AG09309 (cell line): ENCODE measurements at places on chromosomes 2 and 18.

DNA sequence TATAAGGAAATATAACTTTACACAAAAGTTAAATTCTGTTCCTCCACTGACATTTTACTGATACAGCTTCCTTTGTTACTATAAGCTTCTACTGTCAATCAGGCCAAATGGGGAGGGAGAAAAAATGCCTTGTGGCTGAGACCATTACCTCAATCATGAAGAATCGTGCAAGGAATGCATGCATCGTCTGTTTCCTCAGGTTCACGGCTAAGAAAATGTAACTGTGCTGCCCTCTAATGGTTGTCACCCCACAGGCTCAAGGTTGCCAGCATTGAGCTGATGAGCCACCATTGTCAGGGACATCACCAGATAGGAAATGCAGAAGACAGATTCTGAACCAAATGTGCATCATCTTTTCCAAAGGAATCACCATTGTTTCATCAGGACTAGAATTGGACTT lies 426.9 kb downstream of the CDH2 start:
- DNase-seq = peak; percentile 32

- DNase-seq = no peak
These were observed 130.1 kb downstream of the LCLAT1 start for GRCh38 chr2:30577151-30577550.

GRCh38 chr2:60602828-60603532 lies 49.5 kb upstream of the BCL11A start:
- DNase-seq = no peak

DNA sequence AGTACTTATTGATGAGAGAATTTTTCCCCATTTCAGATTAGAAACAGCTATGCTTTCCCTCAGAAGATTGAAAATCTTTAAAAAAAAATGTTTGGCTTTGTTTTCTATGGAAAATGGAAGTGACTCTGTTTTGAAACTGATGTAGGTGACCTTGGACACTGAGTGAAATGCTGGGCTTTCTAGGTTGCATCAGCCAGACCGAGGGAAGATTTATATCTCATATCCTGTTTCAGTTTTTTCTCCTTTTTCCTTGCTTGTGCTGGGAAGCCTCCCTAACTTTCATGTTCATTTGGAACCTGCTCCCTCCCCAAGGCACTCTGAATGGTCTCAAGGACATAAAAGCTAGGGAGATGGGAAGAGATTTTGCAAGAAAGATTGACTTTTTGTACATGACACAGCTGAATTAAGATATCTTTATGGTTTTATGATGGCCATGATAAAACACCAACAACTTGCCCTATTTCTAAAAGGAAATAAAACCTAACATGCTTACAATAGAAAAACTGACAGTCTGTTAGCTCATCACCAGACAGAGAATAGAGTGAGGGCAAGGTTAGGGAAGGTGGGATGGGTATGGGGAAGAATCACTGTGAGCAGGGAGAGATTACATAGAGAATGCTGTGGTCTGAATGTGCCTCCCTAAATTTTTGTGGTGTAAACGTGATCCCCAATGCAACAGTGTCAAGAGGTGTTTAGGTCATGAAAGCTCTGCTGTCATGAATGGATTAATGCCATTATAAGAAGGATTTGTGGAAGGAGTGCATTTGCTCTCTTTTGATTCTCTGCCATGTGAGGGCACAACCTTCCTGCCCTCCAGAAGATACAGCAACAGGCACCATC lies 249.7 kb downstream of the TPGS2 start:
- peak; percentile 47 for DNase-seq

DNA sequence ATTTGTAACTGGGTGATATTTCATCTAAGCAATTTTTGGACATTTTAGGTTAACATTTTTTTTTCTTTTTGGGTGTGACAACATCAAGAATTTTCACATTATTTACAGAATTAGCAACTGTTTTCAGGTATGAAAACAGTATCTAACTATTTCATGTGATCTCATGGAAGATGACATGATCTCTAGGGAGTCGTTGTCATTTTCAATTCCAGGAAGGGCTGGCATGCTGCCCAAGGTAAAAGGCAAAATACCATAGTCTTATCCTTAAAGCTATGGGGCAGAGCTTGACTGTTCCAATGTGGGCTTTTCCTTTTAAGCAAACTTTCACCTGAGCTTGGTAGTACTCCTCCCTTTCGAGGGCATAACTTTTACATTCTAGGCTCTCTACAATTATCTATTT lies 443.7 kb downstream of the DSEL start:
- no peak for DNase-seq

DNA sequence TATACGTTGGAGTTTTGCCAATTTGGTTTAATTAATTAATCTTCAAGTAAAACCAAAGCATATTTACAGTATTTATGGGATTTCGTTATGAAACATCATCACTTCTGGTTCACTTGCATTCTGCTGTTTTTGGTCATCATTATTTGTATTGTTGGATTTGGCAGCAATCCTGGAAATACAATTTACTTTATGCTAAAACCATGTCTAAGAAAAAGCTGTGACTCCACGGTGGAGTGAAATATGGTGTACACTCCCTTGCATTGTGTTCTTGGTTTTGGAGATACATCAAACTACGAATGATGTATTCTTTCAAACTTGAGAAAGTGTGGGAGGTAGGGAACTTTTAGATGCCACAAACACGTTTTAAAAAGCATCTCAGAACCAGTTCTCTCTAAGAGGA lies 106.4 kb downstream of the CTAGE1 start:
- no peak for DNase-seq

GRCh38 chr2:383888-384287 lies 96.0 kb upstream of the ALKAL2 start:
- no peak for DNase-seq

DNA sequence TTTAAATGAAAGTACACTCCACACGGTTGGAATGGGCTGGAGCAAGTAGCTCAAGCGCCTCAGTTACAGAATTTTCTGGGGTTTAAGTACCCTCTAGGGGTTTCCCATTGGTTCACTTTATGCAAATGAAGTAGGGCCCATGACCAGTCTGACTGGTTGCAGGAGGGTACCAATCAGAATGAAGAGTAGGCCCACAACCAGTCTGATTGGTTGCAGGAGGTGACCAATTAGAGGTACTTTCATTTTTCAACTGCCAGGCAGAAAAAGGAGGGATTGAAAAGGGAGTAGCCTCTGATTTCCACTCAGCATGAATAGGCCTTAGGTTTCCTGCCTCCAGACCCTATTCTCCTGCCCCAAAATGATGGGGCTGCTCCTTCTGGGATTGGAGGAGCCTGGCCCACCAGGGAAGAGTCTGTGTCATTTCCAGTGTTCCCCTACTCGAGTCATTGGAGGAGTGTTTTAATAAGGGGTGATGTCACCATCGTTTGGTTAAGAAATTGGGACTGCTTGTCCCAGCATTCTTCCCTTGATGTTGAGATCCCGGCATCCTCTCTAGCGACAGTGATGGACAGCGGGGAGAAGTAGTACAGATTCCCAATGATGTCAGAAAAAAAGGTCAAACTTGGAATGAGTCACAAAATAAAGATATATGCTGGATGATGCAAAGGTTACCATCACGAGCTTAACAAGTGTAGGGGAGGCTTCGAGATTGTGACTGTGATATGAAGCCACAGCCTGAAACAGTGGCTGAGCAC lies 210.4 kb downstream of the SH3BP4 start:
- DNase-seq = no peak

DNA sequence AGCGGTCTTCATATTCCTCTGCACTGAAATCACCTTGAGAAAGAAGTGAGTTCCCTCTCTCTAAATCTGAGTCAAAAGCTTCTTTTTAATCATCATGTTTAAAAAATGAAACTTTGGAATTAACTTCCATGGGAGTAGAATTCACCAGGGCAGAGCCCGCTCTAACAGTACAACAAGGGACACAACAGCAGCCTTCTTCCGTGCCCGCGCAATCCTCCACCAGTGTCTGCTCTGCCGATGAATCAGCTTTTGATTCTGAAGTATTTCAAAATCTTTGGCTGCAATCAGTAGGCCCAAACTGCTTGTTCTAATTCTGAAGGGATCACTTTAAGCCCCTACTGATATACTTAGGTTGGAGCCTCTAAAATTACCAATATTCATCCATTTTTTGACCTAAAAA lies 76.9 kb downstream of the USP40 start:
- peak; percentile 51 for DNase-seq

DNA sequence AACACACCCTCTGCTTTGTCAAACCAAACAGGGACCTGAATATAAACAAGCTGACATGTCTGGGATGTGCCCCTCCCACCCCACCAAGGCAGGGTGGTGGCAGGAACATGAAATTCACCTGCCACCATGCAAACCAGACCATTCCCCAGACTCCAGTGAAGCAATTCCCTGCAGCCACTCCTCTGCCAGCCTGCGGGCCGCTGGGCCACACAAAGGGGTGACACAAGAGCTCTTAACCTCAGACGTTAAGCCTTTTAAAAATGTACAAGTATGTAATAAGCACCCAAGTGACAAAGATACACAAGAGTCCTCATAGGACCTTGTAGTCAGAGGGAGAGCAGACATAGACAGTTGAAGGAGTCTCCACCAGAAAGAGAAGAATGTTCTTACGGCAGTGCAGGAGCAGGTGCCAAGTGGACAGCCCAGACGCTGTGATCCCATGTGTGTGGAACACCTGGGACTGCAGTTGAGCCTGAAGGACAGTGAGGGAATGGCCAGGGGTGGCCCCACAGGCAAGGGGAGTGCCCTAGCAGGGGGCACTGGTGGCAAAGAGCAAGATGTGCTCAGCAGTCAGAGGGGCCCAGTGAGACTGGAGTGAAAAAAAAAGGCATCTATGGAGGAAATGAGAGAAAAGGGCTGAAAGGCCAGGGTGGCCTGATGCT lies 36.9 kb downstream of the CRACDL start:
- no peak for DNase-seq

GRCh38 chr2:204293884-204294747 lies 251.2 kb upstream of the PARD3B start:
- DNase-seq = no peak

GRCh38 chr2:160209516-160209856 lies 9.4 kb upstream of the ITGB6 start:
- peak; percentile 90 for DNase-seq

GRCh38 chr2:186347472-186347871 lies 138.6 kb upstream of the ZC3H15 start:
- DNase-seq = no peak

DNA sequence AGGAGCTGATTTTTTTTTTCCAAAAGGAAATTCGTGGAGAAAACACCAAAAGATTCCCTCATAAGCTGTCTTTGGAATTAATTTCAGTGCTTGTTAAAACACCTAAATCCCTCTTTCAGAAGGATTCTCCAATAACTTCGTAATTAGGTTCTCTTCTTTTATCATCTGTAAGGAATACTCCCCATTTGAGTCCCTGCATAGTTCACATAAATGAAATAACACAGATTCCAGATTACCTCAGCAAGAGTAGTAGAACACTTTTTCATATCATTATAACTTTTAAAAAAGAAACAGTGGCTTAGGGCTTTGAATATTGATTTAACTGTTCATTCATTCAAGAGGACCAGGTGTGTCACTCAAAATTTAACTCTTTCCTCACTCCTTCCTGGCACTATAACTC lies 55.5 kb downstream of the ARHGAP28 start:
- DNase-seq = no peak

DNA sequence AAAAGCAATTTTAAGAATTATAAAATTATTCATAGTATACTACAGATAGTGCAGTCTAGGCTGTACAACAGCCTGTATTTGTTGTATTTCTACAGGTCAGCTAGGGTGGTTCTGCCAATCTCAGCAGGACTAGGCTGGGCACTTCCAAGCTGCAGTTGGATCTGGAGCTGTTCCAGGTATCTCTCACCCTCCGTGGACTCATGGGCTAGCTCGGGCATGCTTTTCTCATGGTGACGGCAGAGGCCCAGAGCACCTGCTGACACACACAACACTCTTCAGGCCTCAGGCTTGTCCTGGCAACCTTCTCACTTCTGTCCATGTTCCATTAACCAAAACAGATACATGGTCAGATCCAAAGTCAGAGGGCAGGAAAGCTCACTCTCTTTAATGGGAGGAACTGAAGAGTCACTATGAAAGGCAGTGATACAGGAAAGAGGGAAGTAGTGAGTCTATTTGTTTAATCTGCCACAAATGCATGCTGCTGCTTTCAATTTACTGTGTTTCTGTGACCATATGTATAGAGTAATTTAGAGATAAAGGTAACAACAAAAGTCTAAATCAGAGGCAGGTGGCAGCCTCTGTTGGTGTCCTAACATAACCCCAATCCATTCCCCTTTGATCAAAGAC lies 462.4 kb upstream of the ACVR2A start:
- DNase-seq = no peak

- no peak for DNase-seq
These were observed 679 bp downstream of the CLK1 start for GRCh38 chr2:200863782-200864175.

GRCh38 chr2:8115456-8115855 lies 566.4 kb upstream of the ID2 start:
- DNase-seq = no peak

- DNase-seq = peak; percentile 48
These were observed 82.0 kb downstream of the ZNF516 start for GRCh38 chr18:76412818-76413565.

GRCh38 chr2:179571252-179571651 lies 290.2 kb downstream of the ZNF385B start:
- DNase-seq = no peak

GRCh38 chr18:48842259-48843061 lies 108.3 kb downstream of the SMAD7 start:
- DNase-seq = no peak

DNA sequence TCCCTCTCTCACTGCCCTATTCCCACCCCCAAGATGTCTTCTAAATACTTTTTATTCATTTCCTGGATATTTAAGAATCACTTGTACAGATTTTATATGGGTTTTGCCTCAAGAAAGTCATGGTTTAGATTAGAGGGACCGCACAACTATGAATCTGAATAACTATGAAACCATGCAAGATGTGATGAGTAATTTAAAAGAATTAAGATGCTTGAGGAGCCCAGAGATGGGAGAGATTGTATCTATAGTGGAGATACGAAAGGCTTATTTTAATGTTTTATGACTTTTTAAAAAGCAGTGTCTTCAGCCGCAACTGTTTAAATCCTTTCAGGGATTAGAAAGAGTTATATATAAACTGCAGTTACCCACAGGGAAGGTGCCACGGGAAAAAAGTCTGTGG lies 324.1 kb downstream of the LPIN1 start:
- DNase-seq = peak; percentile 74

DNA sequence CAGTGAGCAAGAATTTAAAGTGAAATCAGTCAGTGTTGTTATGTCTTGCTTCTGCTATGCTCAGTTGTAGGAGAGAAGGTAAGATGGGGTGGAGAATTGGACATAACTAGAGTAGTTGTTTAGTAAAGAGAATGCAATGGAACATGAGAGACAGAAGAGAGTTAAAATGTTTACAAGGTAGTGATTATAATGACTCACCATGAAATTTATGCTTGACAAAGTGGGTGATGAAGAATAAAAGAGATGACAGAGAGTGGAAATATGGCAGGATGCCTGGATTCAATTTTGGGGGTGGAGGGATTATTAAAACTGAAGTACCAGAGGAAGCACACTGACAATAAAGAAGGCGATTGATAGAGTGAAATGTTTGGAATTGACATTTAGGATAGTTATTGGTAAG lies 10.6 kb downstream of the SCG2 start:
- no peak for DNase-seq

DNA sequence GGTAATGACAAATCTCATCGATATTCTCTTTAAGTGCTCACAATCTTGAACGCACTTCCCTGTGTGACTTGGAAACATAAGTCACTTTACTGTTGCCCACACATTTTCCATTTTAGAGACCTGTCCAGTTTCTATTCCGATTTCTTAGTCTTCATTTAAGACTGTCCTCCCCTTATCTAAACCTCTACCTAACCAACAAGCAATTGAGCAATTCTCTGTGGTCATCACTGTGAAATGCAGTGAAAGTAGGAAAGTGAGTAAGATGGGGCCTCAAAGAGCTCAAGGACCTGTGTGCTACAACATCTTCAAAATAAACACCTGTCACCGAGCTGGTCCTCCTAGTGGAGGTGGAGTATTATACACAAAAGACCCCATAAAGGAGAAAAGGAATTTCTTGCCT lies 184.4 kb downstream of the CNTNAP5 start:
- no peak for DNase-seq
